ENCODE measurements at places on chromosomes 3 and 15.
A peak's percentile ranks its signal among the peaks of the same experiment; 100 is the strongest.

- ATAC-seq, result no peak
Observed at GRCh38 chr15:57158997-57159668, 217.2 kb upstream of the CGNL1 start.

GRCh38 chr3:55770077-55770476, 283.0 kb upstream of the WNT5A start:
- no peak for ATAC-seq

DNA sequence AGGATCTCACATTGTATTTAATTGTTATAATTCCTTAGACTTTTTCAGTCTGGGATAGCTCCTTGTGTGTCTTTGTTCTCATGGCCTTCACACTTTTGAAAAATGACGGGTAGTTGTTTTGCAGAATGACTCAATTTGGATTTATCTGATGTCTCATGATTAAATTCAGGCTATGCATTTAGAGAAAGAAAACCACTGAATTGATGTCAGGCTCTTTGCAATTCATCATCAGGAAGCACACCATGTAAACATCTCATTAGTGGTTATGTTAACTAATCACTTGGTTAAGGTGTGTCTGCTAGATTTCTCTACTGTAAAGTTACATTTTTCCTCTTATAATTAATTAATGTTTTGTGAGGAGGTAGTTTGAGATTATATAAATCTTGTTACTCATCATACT, 8.0 kb upstream of the SLC22A13 start:
- no peak for ATAC-seq

- peak; percentile 50 for ATAC-seq
Observed at GRCh38 chr3:160980740-160981139, 124.4 kb downstream of the B3GALNT1 start.

DNA sequence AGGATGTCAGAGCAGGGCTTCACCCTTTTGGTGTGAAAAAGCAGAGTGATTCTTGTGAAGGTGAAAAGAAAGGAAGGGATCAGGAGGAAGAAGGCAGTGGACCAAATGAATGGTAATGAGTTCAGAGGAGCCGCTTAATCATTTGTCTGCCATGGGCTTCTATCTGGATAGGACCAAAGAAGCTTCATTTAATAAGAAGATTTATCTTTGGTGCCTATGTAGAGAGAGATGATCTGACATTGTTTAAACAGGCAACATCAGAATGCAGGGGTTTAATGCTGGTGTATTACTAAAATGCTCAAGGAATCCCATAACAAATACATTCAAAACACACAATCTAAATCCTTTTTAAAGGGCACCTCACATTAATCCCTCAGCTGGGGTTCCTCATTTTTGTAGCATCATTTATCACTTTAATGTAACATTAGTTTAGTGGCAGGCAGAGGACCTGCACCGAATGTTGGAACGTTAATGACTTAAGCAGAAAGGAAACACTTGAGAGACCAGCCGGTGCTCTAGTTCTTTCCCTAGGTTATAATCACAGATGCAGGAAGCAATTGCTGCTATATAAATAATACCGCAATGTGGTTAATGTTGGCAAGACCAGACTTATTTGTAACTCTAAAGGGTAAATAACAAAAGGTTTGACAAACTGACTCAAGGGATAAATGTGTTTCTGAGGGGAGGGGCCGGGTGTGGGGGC, 27.9 kb upstream of the IL1RAP start:
- no peak for ATAC-seq

GRCh38 chr3:123633530-123633929, 48.7 kb upstream of the HACD2 start:
- ATAC-seq, result no peak

GRCh38 chr3:55750525-55750924, 263.4 kb upstream of the WNT5A start:
- ATAC-seq, result peak; percentile 84

GRCh38 chr3:37772773-37773354, 88.8 kb upstream of the CTDSPL start:
- ATAC-seq, result no peak

- no peak for ATAC-seq
Observed at GRCh38 chr3:193040836-193041672, 123.4 kb upstream of the MB21D2 start.

DNA sequence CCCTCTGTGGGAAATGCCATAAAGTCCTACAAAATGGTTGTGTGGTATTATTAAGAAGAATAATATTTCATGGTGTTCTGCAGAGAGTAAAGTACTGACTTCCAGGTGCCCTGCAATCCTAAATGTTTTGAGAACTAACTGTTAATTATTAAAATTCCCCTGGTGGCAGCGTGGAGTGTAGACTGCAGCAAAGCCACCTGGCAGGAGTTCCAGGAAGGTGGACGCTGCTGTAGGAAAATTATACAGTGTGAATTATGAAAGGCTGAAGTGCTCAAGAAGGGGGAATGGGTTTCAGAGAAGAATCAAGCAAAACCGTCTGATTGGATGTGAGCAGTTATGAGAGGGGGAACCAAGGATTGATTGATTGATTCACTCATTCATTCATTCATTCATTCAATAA, 572.4 kb upstream of the PPP2R3A start:
- no peak for ATAC-seq

GRCh38 chr15:95520511-95520910, 810.0 kb upstream of the NR2F2 start:
- no peak for ATAC-seq

DNA sequence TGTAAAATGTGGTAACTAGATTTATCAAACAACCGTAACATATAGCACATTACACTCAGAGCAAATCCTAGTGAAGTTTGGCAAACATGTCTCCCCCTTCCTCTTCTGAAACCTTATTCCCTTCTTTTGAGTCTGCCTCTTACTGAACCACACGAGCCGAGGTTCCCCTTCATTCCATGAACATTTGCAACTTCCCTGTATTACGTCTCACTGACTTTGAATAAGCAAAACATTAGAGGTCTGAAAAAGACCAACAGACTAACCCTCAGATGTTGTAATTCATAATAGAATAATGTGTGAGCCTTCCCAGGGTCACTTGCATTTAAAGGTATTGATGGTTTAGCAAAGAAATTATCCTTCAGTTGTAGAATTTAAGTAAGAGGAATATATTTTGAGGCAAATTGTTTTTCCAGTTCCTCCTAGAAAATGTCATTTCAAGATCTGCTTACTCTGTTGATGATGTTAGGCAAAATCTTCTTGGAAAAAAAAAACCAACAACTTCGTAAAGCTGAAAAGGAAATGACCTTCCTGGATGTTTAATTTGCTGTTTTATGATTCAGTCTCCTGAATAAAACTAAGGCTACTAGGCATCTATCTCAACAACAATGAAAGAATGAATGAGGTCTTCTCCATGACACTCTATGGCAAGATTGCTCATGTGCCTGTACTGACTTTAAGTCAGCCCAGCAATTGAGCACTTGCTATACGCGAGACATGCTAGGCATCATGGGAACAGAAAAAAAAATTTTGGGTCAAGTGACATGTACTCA, 296.9 kb upstream of the NECTIN3 start:
- no peak for ATAC-seq

DNA sequence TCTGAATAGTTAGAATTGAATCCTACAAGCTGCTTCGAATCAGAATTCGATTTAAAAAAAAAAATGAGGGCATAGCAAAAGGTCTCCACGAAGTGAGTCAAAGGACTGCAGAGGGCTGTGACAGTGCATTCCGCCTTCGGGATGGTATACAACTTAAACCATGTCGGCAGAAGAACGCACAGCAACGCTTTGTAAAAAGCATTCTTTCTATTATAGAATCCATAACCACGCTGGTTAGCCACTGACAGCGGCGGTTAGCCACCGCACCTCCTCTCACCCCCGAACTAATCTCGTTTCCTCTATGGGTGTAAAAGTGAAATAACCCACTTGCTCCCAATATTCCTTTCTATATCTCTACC, 664 bp upstream of the PIK3CA start:
- ATAC-seq, result no peak

DNA sequence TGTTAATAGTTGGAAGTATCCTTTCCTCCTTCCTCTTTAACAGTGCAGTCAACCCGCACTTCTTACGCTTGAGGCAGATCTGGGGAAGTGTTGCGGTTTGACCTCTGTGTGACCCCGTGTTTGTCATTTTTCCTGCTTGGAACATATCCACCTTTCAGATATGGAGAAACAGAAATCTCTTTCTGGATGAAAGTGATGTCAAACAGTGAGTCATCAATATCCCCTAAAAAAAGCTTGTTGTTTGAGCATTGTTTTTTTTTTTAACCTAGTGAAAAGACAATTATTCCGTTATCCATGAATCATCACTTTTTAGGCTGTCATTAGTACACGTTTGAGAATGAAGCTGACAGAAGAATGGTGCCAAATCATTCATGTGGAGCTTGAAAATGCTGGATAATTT, 293.7 kb downstream of the ARPP21 start:
- ATAC-seq, result peak; percentile 31

- no peak for ATAC-seq
Observed at GRCh38 chr15:67593562-67593961, 51.1 kb downstream of the MAP2K5 start.

DNA sequence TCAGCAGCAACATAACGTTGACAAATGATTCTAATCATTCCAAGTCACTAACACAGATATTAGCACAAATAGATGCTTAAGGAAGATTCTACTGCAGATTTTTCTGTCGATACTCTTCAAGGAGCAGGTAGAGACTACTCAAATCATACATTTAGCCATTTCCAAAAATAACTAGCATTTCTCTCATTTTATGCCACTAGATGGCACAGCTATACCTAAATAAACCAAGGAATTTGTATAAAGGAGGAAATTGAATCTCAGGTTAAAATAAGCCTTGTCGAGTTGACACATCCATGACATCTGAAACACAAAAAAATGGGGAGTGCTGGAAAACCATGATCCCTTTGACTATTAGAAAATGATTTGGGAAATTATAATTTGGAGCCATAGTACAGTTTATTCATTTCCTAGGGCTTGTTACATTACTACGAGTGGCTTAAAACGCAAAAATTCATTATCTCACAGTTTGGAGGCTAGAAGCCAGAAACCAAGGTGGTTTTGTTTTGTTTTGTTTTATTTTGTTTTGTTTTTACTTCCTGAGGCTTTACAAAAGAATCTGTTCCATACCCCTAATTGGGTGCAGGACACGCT, 59.5 kb upstream of the STRIT1 start:
- ATAC-seq, result no peak

- no peak for ATAC-seq
Observed at GRCh38 chr3:49161808-49162530, 4.2 kb downstream of the CCDC71 start.

GRCh38 chr3:193388361-193388760, 9.8 kb upstream of the ATP13A5 start:
- ATAC-seq, result no peak

DNA sequence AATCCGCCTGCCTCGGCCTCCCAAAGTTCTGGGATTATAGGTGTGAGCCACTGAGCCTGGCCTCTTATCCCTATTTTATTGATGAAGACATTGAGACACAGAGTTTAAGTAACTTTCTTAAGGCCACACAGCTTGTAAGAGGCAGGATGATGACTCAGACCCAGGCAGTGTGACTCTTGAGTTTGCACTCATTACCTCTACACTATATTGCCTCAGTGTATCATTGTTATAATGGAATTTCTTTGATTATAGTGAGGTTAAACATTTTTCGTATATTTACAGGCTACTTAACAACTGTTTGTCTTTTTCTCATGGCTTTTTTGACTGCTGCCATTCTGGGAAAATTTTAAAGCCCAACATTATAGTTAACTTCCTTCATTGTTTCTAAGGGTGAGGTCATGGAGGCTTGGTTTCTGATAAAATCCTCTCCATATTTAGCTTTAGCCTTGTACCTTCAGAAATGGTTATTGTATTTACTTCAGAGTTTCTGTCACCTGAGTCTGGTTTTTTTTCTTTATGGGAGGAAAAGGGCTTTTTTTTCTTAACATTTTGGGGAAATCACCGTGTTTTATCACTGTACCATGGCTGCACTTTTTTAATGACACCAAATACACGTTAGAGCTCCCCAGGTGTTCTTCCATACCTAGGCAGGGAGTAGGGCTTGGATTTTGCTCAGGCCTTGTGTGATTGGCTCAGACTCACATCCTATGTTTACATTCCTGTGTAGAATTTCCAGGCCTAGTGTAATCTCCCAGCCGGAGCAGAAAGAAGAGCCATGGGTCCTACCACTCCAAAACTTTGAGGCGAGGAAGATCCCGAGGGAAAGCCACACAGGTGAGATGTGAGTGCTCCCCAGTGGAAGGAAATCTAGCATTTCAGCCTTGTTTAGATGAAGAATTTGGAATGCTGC, 6.3 kb downstream of the ZNF774 start:
- peak; percentile 60 for ATAC-seq

- ATAC-seq, result no peak
Observed at GRCh38 chr3:13556207-13556606, 7.3 kb downstream of the FBLN2 start.

DNA sequence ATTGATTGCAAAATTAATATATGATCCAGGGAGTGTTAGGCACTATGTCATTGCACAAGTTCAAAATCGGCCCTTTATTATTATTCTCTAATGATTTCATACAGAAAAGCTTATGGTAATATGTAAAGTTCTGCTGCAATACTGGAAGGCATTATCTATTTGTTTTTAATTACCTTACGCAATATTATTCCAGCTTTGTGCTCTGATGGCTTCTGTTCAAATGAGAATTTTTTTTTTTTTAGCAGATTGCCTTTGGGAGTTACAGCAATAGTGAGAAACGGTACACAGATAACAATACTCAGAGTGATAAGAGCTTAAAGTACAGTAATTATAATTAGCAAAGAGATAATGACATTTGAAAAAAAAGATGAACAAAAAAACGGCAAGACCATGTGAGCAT, 602.2 kb upstream of the ALCAM start:
- ATAC-seq, result no peak

DNA sequence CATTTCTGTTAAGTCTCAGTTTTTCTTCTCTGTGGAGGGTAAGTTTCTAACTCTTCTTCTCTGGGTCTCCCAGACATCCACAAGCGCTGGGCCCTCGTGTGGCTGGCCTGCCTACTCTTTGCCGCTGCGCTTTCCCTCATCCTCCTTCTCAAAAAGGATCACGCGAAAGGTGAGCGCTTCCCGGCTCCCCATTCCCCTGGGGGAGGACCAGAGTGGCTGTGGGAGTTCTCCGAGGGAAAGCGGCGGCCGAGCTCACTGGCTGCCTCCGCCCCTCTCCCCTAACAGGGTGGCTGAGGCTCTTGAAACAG, 1.1 kb upstream of the CRELD1 start:
- ATAC-seq, result no peak

DNA sequence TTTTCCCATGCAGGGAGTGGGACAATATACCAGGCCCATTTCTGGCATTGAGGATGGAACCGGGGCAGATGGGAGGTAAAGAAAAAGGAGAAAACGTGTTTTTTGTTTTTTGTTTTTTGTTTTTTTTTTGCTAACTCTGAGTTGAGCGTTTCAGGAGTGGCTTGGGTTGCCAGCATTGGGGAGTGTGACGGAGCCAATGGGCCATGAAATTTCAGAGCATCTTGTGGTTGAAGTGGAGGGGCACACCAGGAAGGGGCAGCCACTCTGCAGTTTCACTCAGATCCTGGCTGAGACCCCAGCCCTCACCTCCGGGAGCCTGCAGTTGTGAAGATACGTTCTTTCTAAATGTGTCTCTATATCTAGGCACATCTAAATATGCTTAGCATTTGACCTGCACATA, 240.5 kb downstream of the TLE3 start:
- ATAC-seq, result no peak

Data from esophagus mucosa (tissue), 1 donor.